ENCODE measurements at places on chromosomes 5 and 9. TPM values are rescaled to one million over a fixed set of nuclear protein-coding genes. Genes with fewer than 3 reads are reported as not detected.

ORM2 gene
- not detected for total RNA-seq

DNA sequence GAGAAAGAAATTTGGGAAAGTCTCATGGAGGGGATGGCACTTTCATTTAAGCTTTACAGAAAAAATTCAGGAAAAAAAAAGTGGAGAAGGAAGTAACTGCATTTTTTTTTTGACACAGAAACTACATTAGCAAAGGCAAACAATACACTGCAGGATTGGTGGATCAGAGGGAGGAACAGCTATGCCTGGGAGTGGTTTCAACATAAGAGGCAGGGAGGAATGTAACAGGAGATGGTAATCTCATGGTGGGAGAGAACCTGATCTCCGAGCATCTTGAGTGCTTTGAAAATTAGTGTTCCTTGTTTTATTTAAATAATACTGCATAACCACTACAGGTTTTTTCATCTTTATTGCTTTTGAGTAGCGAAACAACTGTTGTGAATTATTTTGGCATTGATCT lies 249.4 kb downstream of the FAM170A start:
- no peaks in the 10 kb centered on the region for H3K4me1 ChIP-seq
- H3K4me3 ChIP-seq, result no peak overlapping the region
- no peaks in the 10 kb centered on the region for H3K27me3 ChIP-seq
- no peaks in the 10 kb centered on the region for H3K36me3 ChIP-seq

DNA sequence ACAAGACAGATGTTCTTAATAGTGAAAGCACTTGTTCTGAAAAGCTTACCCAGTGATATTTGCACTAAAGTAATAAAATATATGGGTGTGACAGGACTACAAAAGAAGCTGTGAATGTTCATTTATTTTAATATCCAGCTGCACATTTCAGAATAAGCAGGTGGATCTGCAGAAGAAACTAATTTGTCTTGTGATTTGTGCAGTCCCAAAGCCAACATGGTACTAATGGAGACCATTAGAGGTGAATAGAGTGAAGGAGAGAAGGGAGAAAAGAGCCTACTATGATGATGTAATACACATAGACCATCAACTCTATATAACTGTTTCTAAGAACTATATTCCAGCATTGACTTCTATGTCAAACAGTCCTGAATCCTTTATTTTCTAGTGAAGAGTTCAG lies 362.8 kb downstream of the ISL1 start:
- no peak for DNase-seq
- H3K27me3 ChIP-seq, result no peaks in the 10 kb centered on the region
- H3K36me3 ChIP-seq, result no peaks in the 10 kb centered on the region
- no peaks in the 10 kb centered on the region for H3K4me1 ChIP-seq

SPAG8 gene
- total RNA-seq, result 0.83 TPM

DNA sequence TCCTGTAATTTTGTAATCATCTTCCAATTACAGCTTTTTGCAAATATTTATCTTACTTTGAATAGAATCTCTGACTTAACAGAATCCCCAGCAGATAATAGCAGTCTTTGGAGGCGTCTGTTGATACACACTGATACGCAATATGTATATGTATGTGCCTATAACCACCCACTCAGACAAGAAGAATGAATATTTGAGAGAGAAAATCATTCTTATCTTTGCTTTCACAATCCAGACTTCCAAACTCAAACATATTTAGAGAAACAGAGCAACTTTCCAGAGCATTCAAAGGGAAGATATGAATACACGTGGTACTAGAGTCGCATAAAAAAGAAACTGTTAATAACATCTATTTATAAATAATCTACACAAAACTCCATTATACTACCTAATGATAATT lies 6.1 kb downstream of the RORB start:
- peaks cover 28% of the 10 kb centered on the region for H3K27me3 ChIP-seq
- no peaks in the 10 kb centered on the region for H3K36me3 ChIP-seq
- H3K4me1 ChIP-seq, result peaks cover 21% of the 10 kb centered on the region
- no peak overlapping the region for H3K27ac ChIP-seq
- DNase-seq, result no peak

ANKRD18A gene
- not detected for total RNA-seq

SOX30 gene
- not detected for total RNA-seq

GBGT1 gene
- 16.4 TPM for total RNA-seq

- peak overlapping the region; percentile 95 for H3K27ac ChIP-seq
- H3K4me3 ChIP-seq, result peak overlapping the region; percentile 94
- peaks cover 32% of the 10 kb centered on the region for H3K36me3 ChIP-seq
- peaks cover 43% of the 10 kb centered on the region for H3K4me1 ChIP-seq
Observed at GRCh38 chr9:107484117-107484723, 5.3 kb downstream of the KLF4 start.

Data from esophagus muscularis mucosa (tissue), 4 donors.